ENCODE measurements at places on chromosomes 2 and 18.

- DNase-seq: no peak
Measured at GRCh38 chr18:29226213-29226612, 1049.3 kb upstream of the CDH2 start.

GRCh38 chr2:215328066-215328465 lies 16.2 kb downstream of the ATIC start:
- no peak for DNase-seq

- peak; percentile 2 for DNase-seq
Measured at GRCh38 chr2:237122214-237122666, 36.6 kb downstream of the COPS8 start.

DNA sequence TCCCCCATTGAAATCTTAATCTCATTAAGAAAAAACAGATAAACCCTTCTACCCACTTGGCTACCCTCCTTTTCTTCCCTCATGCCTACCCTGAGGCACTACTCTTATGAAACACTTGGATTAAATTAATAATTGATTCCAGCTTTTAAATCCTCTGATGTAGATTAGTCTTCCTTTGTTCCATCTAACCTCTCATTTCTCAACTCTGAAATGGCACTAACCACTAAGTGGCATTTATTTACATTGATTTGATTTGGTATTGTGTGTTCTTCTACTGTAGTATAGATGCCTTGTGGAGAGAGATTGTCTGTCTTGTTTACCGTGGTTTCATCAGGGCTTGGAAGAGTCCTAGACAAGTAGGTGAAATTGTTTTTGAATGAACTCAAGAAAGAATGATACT lies 26.7 kb downstream of the ITGA4 start:
- no peak for DNase-seq

DNA sequence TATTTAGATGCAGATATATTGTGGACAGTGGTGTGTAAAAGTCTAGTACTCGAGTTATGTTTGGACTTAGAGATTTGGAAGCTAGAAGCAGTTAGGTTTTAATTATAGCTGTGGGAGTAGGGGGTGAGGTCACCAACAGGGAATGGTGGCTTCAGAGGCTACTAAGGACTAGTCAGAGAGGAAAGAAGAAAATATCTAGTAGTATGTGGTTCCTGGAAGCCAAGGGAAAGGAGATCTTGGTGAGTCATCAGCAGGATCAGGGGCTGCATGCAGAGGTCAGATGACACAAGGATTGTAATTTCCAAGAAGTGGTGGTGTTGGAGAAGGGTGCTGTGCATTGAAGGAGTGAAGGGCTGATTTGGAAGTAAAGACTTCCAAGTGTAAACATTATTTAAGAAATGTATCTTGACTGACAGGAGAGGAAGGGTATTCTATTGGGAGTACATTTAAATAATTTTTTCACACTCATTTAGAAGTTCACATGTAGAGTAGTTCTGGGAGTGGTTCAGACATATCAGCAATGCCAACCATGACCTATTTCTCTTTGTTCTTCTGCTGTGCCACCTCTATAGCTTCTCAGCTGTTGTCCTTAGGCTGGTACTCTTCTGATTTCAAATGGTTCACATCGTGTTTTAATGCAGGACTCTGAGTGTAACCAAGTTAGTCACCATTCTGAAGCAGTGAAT lies 59.1 kb downstream of the ACSL3 start:
- no peak for DNase-seq

- no peak for DNase-seq
Measured at GRCh38 chr2:67416136-67416535, 19.0 kb downstream of the ETAA1 start.

DNA sequence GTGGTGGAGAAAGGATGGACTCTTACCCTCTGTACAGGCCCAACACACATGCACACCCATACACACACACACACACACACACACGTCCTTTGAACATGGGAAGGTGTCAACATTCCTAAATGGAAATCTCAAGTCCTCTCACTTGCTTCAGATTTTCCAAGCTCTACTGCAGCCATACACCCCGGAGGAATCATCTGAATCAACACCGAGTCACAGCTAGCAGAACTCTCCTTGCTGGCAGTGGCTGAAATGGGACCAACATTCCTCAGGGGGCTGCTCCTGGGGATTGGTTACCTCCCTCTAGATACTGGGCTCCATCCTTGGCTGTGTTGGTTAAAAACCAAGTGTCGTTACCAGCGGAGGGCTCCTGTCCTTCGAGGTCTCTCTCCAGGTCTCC lies 112.7 kb downstream of the BCL11A start:
- no peak for DNase-seq

DNA sequence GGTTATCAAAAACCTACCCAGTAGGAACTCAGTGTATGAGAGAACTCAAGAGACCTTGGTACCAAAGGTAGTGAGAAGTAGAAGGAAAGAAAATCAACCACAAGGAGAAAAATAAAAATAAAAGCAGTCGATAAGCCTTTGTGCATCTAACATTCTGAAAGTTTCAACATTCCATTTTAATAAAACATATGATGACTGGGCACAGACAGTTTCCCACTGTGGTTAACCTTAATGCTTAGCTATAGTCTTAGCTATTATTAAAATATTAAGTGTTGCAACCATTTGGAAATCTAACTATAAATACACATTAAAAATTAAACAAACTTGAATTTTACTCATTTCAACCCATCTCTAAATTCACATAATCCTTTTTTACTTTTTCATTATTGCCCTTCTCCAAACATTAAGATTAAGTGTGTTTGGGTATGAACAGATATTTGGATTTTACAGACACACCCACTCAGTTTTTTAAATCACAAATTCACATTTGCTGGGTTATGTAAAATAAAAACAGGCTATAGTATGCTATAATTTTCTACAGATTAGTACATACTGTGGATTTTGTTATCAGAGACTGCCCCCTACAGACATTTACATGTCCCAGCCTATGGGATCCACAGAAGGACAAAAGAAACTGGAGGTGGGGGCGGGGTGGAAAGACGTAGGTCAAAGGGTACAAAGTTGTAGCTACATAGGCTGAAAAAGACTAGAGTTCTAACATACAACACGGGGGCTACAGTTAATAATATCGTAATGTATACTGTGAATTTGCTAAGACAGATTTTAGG lies 32.8 kb downstream of the SRBD1 start:
- DNase-seq: no peak

GRCh38 chr2:75729861-75730260 lies 19.1 kb upstream of the GCFC2 start:
- DNase-seq: no peak

DNA sequence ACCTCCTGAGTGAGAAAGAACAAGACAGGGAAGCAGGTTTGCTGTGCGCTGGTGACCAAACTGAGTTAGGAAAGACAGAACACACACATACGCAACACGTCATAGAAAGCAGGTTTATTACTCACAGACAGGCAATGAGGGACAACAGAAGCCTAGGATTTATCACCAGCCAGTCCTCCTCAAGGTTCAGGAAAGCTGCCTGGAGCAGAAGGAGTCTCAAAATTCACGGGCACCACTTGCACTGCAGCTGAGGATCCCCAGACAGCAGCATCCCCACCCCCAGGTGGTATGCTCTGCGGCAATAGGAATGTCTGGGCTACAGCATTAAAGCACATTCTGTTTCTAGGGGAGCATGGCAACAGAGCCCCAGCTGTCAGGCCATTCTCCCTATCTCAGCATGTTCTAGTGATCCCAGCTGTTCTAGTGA lies 284.4 kb upstream of the RGPD4 start:
- DNase-seq: no peak

DNA sequence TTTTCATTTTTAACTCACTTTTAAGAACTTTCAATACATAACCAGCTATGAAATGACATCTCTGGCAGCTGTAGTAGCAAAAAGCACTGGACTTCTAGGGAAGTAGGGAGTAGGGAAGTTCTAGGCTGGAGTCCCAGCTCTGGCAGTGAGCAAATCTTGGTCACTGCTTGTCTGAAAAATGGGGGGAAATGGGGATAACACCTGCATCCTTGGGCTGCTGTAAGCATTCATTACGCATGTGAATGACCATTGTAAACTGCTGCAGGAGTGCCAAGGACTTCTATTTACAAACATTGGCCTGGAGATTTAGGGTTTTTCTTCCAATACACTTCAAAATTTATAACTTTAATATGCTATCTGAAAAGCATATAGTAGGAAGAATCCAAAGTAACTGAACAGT lies 972 bp upstream of the MPP4 start:
- DNase-seq: no peak

DNA sequence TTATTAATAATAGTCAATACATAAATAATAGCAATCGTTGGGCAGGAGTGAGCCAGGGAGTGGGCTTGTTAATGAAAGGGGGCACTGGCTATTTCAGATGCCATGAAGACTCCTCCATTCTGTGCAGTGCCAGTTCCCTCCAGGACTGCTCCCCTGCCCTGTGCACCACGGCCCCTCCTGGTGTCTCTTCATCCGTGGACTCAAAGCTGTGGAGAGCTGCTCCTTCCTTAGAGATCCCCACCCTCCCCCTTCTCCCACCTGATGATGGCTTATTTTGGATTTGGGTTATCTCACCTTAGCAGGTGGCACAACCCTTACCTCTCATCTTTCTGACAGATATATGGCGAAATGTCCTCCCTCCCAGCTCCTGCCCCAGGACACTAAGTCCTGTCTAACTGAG lies 3.1 kb upstream of the CELF4 start:
- DNase-seq: no peak

DNA sequence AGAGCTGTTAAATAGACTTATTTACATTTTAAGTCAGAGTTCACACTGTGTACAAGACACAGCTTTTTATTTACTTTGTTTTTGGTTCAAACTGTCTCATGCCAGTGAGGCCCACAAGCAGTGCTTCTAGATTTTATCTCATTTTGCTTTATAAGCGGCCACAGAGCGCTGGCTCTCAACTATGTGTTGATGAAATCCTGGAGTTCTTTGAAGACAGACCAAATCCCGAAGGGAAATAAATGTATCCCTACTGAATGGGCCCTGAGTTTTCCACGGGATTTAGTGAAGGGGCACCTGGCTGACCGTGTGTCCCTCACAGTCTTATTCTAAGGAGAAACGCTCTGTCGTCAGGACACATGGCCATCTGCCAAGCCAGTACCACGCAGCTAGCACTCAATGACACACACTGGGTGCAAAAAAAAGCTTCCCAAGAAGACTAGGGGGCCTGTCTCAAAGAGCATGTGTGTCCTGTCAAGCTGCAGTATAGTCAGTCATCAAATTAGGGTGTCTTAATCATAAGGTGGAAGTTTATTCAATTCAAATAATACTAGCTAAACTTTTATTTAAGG lies 23.4 kb downstream of the LYPD1 start:
- no peak for DNase-seq

DNA sequence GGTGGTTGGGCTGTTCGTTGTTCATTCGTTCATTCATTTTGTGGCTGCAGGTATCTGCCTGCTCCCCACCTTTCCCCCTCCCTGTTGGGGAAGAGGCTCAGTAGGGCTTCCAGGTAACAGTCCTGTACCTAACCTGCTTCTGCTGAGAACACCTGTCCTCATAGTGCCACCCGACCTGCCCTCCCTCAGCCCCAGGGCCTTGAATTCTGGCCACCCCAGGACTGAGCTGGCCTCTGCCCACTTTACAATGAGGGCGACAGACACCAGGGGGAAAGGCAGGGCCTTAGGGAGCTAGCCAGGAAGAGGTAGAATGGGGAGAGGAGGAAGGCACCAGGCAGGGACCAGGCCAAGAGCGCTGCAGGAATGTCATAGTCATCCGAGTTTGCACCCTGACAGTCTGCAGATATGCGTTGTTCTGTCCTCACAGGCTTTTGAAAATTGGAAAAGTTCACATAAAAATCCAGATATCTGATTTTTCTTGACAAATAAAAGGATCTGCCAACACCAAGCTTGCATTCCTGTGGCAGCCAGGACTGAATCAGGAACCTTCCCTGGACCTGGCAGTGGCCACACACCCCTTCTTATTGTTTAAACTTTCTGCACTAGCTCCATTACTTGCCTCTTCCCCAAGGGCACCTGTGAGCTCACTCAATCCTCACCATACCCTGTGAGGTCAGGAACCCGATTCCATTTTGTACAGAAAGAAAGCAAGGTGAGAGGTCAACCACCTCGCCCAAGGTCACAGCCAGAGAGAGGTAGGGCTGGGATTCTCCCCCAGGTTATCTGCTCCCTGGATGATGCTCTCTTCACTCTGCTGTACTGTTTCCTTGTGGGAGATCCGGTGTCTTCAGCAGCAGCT lies 35.3 kb upstream of the MRPL33 start:
- DNase-seq: no peak

Measured in NCI-H1092 treated with DMSO at 0.1 percent for 48 hours (cell line).